GOT3 (cell line): ENCODE measurements at places on chromosomes 11 and 22.

DNA sequence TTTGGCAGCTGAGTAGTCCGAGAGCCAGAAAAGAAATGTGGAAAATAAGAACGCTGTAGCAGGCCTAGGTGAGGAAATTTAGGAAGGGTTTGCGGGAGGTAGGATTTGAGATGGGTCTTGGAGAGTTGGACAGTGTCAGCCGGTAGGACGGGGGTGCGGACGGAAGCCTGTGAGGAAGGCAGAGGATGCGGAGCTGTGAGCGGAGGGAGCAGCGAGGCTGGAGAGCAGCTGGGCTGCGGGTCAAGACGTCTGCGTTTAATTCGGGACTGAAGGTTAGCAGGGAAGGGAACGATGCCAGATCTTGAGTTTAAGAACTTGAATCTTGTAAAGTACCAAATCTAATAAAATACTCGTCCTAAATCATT is 669 bp upstream of the TIGD3 start:
- no peak for DNase-seq

GRCh38 chr11:113162592-113162962 is 151.8 kb upstream of the TTC12 start:
- no peak for DNase-seq

DNA sequence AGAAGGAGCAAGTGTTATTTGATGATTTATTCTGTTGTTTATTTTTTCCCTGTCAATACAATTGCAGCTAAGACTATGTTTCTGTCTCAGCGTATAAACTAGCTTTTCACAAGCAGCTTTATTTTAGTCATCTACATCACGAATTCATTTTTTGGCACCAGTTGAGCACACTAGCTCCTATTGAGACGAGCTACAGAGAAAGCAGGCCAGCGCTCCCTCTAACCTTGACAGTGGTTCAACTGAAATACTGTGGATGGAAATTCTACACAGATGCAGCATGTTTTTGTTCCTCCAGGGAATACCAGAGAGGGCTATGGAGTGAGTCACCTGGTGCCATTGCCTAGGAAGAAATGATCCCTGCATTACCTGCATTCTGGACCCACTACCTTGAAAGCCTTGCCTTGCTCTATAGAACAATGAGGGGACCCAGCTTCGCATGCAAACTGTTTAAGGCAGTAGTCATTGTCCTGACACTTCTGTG is 108.2 kb upstream of the ARHGAP42 start:
- no peak for DNase-seq

DNA sequence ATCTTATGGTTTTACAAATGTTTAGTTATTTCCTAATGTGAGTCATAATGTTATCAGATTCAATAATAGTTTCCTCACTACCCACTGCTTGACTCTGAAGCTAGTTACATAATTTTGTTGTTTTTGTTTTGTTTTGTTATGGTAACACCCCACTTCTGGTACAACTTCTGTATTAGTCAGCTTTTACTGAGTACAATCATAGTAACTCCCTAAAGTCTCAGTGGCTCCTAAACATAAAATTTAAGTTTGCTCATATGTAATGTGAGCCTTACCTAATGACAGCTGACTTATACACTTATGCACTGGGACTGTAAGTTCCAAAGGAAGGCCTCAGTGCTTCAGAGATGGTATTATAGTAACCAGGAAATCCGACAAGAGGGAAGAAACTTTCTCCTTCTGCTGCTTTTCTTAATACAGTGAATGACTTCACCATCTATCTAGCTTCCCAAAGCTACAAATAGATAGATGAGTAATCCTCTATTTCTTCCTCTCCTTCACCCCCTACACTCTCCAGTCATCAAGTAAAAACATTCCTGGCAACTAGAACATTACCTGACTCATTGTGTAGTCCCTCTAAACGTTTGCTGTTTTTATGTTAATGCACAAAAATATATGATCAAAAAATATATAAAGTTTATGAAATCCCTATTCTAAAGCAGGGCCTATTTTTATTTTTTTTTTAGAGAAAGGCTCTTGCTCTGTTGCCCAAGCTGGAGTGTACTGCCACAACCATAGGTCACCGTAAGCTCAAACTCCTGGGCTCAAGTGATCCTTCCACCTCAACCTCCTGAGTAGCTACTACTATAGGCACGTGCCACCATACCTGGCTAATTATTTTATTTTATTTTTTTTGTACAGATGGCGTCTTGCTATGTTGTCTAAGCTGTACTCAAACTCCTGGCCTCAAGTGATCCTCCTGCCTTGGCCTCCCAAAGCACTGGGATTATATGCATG is 563.0 kb downstream of the SOX6 start:
- DNase-seq: no peak

GRCh38 chr22:43720716-43721115 is 91.4 kb downstream of the EFCAB6 start:
- DNase-seq: no peak

DNA sequence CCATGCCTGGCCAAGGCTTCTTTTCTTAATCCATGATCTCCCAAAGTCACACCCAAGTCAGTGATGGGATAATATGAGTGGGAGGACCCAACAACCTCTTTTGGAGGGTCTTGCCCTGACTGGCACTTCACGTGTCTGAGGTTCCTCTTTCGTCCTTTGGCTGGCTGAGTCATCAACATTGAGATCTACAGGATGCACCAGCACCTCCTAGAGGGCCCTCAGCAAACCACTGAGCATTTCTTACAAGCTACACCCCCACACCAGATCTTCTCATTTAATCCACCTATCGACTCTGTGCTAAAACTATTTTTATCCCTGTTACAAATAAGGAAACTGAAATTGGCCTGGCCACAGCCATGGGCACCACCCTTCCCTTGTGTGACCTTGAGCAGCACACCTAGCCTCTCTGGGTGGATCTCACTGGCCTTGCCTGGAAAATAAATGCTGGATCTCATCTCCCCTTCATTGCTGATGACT is 63.4 kb downstream of the FLI1 start:
- no peak for DNase-seq

DNA sequence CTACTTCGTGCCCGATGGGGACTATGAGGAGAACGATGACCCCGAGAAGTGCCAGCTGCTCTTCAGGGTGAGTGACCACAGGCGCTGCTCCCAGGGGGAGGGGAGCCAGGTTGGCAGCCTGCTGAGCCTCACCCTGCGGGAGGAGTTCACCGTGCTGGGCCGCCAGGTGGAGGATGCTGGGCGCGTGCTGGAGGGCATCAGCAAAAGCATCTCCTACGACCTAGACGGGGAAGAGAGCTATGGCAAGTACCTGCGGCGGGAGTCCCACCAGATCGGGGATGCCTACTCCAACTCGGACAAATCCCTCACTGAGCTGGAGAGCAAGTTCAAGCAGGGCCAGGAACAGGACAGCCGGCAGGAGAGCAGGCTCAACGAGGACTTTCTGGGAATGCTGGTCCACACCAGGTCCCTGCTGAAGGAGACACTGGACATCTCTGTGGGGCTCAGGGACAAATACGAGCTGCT is 751 bp downstream of the FIBIN start:
- DNase-seq: no peak

GRCh38 chr22:45278125-45278524 is 6.6 kb upstream of the UPK3A start:
- DNase-seq: no peak

- no peak for DNase-seq
These were observed 8.3 kb downstream of the FXYD2 start for GRCh38 chr11:117816151-117816741.

- DNase-seq: no peak
These were observed 5.9 kb upstream of the HMOX1 start for GRCh38 chr22:35375031-35375430.

- DNase-seq: no peak
These were observed 193.4 kb upstream of the BLID start for GRCh38 chr11:122309262-122309925.

GRCh38 chr11:13868710-13869397 is 93.7 kb upstream of the SPON1 start:
- DNase-seq: no peak

- no peak for DNase-seq
These were observed 20.1 kb upstream of the SIK2 start for GRCh38 chr11:111582163-111582562.

DNA sequence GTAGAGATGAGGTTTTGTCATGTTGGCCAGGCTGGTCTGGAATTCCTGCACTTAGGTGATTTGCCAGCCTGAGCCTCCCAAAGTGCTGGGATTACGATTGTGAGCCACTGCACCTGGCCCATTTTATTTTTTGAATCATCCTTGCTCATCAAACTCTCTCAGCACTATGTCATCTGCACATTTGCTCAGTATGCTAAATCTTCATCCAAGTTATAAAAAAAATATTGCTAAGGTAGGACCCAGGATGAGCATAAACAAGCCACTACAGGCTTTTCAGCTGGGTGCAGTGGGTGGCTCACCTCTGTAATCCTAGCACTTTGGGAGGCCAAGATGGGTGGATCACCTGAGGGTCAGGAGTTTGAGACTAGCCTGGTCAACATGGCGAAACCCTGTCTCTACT is 510.1 kb upstream of the LARGE1 start:
- no peak for DNase-seq

DNA sequence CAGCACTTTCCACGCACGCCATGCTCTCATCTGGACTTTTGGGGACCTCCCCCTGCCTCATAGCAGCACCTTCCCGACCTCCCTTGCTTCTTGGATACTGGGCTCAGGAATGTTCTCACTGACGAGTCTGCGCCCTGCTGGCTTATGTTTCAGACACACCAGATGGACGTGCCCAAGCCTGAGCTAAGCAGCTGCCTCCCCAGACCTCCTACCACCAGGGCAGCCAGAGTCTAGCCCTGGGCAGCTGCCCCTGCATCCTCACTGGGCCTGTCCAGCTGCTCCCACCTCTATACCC is 13.2 kb upstream of the RGL4 start:
- no peak for DNase-seq

DNA sequence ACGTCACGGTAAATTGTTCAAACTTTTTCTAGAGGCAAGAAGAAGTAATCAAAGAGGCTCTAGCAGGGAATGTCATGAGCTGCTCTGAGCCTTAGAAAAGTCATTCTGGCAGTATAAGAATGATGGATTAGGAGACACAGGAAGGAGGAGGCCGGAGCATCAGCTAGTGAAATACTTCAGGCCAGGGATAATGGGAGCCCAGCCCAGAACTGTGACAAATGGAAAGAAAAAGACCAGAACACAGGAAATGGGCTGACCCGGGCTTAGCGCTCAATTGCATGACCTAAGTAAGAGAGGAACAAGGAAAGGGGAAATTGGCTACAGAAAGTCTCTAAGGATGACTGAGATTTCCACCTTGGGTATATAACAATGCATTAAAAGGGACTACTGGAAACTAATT is 108.6 kb downstream of the LARGE1 start:
- no peak for DNase-seq

DNA sequence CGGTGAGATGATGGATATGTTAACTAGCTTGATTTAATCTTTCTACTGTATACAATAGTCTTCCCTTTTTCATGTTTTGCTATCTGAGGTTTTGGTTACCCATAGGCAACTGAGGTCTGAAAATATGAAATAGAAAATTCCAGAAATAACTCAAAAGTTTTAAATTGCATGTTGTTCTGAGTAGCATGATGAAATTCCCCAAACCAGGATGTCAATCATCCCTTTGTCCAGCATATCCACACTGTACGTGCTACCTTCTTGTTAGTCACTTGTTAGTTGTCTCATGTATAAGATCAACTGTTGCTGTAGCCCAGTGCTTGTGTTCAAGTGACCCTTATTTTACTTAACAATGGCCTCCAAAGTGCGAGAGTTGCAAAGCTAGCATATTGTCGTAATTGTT is 21.2 kb upstream of the OR10W1 start:
- DNase-seq: no peak
